Hematopoietic multipotent progenitor cell treated with erythropoietin and hydrocortisone succinate and interleukin-3 and kit ligand, for 4 days (in vitro differentiated cells): ENCODE measurements at places on chromosomes 12 and 14.
A peak's percentile ranks its signal among the peaks of the same experiment; 100 is the strongest.

- peak; percentile 37 for DNase-seq
Observed at GRCh38 chr12:24780697-24781368, 168.1 kb downstream of the BCAT1 start.

GRCh38 chr14:100904307-100905087 is 975 bp upstream of the RTL1 start:
- DNase-seq, result peak; percentile 67

DNA sequence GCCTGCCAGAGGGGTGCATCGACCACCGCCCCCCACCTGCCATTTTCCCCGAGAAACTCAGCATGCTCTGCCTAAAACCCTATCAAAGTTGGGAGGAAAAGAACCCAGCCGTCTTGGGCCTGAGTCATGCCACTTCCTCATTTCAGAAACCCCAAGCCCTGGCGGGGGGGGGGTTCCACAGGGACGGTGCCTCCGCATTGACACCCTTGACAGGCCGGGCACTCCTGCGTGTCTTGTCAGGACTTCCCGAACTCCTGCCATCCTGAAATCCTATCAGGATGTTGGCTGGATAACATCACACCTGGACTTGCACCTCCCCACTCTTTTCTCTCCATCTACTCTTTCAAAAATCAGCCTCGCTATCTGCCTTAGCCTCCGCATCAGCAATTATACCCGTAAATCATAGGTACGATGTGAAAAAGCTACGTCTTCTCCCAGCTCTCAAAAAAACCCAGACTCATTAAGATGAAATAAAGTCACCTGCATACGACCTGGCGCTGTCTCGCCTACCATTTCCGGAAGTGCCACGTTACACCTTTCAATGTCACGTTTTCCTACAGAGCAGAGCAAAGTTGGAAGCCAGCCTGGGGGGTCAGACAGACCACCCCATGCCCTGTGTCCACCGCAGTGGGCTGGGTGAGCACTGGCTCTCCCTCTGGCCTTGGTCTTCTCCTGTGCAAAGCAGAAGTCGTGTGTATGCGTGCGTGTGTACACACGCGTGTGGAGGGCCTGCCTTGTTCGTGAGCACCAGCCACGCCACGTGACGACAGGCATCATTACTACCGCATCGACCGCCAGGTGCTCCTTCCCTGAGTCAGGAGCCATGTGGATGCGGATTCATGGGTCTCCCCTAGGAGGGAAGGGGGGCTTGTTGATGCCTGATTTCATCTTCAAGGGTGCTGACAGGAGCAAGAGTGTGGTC is 96.7 kb downstream of the RFLNA start:
- peak; percentile 93 for DNase-seq

DNA sequence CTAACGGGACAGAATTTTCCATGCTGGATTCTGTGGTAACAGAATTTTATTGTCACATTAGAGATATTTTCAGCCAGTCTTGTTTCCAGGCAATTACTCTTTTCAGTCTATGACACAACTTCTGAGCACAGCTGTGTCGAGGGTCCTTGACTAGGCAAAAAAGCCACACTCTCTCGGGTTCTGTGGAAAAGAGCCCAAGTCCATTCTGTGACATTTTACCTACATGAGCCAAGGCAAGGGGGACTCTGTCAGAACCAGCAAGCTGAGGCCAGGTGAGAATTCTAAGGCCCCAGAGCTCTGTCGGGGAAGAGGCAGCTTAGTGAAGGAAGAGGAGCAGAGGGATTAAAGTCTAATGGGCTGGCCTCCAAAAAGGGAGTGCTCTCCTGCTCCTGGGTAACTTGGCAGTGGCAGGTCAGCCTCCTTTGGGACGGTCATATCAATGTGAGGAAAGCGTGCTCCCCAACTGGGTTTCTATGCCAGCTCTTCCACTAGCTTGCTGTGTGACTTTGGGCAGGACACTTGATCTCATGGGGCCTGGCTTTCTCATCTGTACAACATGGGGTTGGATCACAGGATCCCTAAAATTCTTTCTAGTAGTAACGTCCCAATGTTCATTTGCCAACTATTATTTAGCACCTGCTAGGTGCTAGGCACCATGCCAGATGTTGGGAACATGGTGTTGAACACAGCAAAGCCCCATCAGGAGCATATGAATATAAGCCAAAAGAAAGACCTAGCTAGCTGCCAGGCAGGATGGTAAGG is 16.0 kb upstream of the RIC8B start:
- DNase-seq, result no peak

DNA sequence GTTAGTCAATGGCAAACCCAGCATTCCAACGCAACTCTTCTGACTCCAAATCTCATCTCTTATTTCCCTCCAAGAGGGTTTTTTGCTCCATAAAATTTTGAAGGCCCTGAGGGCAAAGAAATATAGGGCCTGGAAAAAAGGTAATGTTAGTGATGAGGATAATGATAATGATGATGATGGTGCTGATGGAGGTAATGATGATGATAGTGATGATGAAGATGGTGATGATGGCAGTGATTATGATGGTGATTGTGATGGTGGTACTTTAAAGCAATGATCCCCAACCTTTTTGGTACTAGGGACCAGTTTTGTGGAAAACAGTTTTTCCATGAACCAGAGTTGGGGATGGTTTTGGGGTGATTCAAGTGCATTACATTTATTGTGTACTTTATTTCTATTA is 50.1 kb downstream of the TMX1 start:
- DNase-seq, result no peak

DNA sequence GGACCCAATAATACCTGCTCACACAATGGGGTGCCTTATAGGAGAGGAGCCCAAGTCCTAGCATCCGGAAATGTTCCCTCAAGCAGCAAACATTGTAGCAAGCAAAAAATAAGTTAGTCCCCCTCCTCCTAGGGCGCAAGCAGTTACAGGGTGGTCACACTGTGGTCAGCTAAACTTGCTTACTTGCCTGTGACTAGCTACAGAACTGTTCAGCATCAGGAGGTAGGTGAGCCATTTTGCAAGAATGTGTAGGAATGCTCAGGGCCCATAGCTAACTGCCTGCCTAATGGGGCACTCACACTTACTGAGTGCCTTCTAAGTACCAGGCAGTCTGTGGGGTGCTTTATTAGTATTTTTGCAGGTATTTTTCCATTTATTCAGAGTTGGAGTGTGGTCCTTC is 154.6 kb upstream of the GRIN2B start:
- no peak for DNase-seq

DNA sequence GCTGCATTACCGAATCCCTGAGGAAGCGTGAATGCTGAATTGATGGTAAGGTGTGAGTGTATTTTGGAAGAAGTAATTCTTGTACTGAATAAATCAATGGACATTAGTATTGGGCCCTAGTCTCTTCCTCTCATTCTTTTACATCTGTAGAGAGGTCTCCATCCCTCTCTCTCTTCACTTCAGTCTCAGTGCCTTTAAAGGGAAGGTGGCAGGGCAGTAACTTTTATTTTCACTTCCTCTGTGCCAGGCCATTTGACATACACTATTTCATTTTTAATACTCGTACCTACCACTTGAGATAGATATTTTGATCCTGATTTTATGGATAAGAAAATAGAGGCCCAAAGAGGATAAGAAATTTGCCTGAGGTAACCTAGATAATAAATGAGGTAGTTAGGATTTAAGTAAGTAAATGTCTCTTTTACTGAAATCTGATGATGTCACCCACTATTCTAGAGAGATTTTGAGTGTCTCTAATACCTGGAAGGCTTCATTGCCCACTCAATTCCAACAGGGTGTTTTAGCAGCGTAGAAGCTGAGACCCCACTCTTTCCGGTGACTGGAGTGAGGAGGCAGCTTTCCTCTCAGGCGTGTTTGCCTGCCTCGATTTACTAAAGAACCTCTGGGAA is 177.9 kb upstream of the PRICKLE1 start:
- DNase-seq, result no peak

GRCh38 chr14:37816135-37816534 is 220.7 kb downstream of the TTC6 start:
- DNase-seq, result no peak

- no peak for DNase-seq
Observed at GRCh38 chr12:47282206-47282605, 202.4 kb upstream of the AMIGO2 start.

GRCh38 chr12:100445081-100445481 is 28.6 kb upstream of the NR1H4 start:
- DNase-seq, result peak; percentile 40

- DNase-seq, result no peak
Observed at GRCh38 chr12:113059071-113059595, 2.6 kb downstream of the DTX1 start.

DNA sequence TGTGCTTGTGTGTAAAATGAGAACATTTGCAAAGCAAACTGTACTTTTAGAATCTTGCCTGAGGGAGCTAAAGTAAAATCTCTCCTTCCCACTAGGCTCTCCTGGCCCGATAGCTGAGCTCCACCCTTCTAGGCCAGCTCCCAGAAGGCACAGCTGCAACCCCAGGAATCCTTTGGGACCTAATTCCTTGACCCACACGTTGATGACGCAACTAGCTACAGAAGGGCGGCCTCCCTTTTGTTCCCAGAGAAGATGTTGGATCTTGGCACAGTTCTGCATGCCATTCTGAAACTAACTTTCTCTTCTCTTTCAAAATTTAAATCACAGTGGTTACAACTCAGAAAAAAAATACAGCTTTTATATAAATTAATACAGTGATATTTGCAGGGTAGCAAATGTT is 268.1 kb downstream of the EGLN3 start:
- DNase-seq, result no peak

DNA sequence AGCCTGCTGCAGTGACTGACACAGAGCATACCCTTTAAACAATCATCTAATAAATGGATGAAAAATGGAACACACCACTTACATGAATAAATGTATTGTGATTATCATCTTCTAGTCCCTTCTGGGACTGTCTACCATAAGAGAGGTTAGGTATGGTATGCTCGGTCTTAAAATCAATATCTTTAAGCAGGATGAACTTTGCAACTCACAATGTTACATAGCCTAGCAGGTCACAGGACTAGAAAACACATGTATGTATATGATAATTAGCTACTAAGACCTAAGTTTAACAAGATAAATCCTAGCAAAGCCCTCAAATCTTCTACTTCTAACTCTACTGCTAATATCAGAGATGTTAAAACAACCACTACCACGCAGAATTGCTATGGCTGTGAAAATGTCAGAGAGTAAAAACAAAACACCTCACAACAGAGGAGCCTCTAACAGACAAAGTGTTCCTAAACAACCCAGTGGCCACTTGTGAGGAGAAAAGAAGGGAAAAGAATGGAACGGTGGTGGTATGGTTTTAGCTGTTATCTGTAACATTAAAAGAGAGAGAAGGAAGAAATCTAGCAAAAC is 139.4 kb downstream of the STXBP6 start:
- no peak for DNase-seq

GRCh38 chr14:25252793-25253192 is 202.8 kb upstream of the STXBP6 start:
- DNase-seq, result no peak
